ENCODE measurements at places on chromosomes 2 and 18.

DNA sequence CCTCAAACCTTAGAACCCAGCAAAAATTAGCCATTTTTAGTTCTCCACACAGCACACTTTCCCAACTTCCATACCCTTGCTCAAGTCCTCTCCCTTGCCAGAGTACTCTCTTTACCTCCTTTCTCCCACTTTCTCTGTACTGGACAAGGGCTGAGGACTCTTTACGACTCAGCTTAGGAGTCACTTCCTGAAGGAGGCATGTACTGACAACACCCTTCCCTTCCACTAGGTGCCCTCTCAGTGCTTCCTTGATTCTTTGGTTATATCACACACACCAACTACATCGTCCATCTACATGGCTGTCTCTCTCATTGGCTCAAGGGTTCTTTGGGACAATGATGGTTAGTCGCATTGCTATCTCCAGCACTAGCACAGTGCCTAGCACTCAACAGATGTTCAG is 5.2 kb upstream of the C18orf63 start:
- DNase-seq, result no peak

- DNase-seq, result peak; percentile 67
Measured at GRCh38 chr2:190533968-190534309, 583 bp downstream of the NEMP2 start.

DNA sequence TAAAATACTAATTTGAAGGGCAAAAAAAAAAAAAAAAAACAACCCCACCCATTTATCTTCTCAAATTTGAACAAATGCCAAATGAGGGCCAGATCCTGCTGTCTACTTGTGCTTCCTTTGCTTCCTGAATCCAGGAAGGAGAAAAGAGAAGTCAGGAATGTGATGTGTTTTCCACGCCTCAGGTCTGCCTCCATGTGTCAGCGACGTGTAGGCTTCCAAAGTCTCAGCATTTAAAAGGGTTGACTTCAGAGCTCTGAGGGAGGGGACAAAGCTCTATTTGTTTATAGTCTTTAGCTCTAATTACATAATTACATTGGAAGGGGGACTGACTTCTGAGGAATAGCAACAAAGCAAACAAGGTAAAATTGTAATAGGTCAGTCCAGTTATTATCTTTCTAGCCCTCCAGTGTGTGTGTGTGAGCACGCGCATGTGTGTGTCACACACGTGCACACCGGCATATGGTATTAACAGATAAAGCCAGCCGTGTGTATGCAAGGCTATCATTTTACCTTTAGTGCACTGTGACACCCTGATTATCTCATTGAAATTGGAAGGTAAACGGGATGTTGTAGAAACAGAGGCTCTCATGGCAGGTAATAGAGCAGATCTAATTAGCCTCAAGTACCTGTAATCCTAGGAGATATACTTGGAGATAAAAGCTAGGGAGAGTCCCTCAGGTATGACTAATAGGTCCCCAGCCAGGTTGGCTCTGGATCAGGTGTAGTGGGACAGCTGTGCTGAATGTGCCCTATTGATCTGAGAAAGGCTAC is 911.4 kb upstream of the ZEB2 start:
- no peak for DNase-seq

DNA sequence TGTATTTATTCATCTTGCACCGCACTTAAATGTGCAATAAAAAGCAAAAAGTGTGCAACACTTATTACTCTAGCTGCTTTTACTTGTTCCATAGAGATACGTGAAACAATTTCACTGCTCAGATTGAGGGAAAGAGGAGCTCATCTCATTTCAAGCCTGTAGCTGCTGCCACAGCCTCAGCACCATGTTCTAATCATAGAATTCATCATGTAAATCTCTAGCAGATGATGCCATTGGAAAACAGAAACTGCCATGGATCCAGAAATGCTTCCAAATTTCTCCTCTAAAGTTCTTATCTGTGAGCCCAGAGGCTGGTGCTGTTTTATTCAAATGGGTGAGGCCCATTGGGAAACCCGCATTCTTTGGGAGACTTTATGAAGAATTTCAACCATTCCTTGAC is 2.0 kb downstream of the CDC42EP3 start:
- no peak for DNase-seq

- DNase-seq, result peak; percentile 63
Measured at GRCh38 chr2:94986392-94986963, 39.0 kb upstream of the MAL start.

GRCh38 chr2:183207110-183207509 is 82.9 kb downstream of the NUP35 start:
- no peak for DNase-seq

DNA sequence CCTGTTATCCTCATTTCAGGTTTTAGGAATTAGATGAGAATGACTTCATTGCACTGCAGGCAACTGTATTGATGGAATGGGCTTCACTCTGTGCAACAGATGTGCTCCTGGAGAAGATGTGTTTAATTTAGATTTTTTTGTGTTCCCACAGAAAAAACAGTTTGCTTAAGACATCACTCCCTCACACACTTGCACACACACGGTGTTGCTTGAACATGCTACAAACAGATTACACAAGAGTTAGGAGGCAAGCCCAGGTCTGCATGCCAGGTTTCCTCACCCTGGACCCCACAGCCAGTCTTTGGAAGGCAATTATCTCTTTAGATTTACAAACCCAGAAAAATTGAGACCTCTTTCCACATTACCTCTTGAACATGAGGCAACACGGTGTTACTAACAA is 93.7 kb upstream of the KLHL29 start:
- no peak for DNase-seq

- DNase-seq, result no peak
Measured at GRCh38 chr2:174048243-174048642, 83.1 kb upstream of the SP3 start.

- no peak for DNase-seq
Measured at GRCh38 chr2:144322379-144322778, 197.5 kb downstream of the ZEB2 start.

DNA sequence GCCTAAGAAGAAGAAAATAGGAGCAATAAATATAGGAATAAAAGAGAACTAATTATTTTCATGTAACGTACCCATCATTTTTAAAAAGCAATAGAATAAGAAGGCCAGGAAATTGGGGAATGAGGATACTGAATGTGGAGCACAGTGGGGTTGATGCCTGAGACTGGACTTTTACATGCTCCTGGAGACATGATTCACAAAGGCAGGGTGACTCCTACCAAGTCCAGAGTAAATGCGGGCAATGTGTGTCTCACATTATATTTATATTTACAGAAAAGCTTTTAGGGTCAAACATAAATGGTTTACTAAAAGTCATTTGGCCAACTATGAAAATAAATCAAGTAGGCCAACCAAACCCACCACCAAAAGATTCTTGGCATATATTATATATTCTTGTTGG is 87.9 kb upstream of the COL5A2 start:
- no peak for DNase-seq

DNA sequence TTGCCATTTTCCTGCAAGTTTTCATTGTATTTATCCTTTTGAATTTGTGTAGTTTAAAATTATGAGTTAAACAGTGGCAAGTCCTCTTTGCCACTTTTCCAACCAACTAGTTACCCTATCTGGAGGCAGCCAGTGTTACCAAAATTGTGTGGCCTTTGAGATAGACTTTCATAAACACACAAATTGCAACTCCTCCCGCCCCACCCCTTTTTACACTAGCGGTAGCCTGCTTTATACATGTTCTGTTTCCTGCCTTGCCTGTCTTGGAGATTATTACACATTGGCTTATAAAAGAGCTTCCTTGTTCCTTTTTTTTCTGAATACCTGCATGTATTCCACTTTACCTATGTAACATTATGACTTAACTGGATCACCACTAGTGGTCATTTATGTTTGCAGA is 56.5 kb downstream of the RPIA start:
- no peak for DNase-seq

GRCh38 chr18:56043641-56044061 is 455.7 kb upstream of the TCF4 start:
- no peak for DNase-seq

- no peak for DNase-seq
Measured at GRCh38 chr18:35747894-35748472, 166.4 kb downstream of the GALNT1 start.

DNA sequence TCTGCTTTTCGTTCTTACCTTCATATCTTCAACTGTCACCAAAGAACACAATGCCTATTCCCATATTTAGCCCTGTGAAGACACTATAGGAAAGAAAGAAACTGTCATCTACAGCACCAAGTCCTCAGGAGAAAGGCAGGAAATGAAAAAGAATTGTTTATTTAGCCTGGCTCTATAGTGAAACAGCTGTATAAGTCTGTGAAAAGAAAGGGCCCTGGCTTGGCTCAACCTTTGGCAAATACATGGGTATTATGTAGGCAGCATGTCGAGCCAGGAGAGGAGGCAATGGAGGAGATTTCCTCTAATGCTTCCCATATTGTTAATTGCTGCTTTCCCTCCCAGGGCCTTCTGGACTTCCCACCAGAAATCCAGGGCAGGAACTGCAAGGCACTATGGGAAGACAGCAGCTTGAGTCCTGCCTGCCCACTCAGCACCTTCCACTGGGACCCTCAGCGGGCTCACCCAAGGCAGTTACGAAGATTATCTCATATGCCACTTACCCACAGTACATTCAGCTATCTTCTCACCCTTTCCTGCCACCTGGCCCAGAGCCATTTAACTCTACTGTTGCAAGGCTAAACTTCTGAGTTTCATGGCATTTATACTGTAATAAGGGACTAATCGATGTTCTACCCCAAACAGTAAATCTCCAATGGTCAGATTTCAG is 30.1 kb downstream of the SLC8A1 start:
- DNase-seq, result no peak

DNA sequence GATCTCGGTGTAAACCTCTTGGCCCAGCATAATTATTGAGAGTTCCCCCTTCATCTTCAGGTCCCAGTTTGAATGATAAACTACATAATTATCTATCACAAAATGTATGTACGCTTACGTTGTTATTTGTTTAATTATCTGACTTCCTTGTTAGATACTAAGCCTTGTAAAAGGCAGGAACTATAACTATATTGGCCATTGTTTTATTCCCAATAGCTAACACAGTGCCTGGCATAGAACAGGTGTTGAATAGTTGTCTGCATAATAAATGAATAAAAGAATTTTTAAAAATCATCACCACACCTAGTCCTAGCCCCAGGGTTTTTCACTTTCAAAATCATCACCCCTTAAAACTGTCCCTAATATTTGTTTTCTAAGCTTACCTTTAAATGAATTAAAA is 207.9 kb downstream of the MREG start:
- no peak for DNase-seq

DNA sequence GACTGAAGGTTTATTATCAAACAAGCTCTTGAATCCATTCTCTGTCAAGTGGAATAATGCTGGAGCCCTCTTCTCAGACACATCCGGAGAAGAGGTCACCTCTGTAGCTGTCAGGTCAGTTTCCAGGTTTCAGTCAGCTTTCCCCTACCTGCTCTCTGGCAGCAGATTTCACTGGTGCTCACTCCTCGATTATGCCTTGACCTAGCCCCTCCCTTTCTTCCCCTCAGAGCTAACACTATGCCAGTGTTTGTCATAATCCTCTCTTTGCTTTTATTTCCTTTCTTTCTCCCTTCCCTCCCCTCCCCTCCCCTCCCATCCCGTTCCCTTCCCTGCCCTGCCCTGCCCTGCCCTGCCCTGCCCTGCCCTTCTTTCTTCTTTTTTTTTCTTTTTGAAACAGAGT is 22.5 kb upstream of the PLEKHM3 start:
- DNase-seq, result no peak

DNA sequence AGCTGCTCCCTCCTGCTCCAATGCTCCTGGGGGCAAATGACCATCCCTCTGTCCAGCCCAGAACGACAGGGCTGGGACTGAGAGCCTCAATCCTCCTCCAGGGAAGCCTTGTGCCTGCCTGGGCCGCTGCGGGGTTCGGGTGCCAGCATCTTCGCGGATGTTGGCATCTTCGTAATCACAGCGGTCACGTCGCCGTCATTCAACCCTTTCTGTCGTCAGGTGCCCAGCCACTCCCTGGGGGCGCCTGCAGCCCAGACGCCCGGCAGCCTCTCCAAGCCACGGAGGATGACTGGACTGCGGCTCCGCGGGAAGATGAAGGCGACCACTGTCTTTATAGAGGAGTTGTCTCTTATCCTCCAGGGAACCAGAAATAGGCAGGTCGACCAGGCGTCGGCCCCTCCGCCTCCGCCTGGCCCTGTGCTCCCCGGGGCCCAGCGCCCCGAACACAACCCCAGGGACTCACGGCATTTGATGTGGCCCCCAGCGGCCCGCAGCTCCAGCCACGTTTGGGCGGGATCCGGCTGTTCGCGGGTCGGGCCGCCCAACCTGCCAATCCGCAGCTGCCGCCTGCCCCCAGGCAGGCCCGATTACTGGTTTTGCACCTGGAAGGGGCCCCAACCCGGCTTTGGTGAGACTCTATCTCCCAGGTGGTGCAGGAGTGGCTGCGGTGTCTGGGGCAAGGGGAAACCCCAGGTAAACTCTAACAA is 113.9 kb downstream of the THNSL2 start:
- DNase-seq, result no peak

DNA sequence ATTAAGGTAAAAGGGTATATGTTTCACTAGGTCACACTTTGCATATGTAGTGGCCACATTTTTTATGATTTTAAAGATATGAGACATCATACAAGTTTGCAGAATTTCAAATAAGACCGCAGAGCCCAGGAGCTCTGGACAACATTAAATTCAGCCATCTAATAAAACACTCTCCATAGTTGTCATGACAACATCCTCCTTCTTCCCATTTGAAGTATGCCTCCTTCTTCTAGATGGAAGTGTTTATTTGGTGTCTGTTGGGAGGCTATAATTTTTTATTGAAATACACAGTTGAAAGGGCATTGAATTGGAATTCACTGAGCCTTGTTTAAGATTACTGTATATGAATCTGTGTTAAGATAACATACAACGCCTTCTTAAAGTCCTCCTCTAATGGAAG is 467.3 kb downstream of the CMPK2 start:
- DNase-seq, result no peak

Measured in activated CD4-positive, alpha-beta T cell treated with anti-CD3 and anti-CD28 coated beads for 48 hours (primary cell).